Activated T-helper 2 cell treated with anti-CD3 and anti-CD28 coated beads, Interferon-gamma antibody, Interleukin-2, Interleukin-4, amounts not matched to agents 10 μg/mL and 5 μg/mL and 100 μg/mL, durations not matched to agents 14 hours and 24 hours and 36 hours (primary cell): ENCODE measurements at places on chromosomes 4 and X. TPM values are rescaled to one million over a fixed set of nuclear protein-coding genes. Genes with fewer than 3 reads are reported as not detected.

DNA sequence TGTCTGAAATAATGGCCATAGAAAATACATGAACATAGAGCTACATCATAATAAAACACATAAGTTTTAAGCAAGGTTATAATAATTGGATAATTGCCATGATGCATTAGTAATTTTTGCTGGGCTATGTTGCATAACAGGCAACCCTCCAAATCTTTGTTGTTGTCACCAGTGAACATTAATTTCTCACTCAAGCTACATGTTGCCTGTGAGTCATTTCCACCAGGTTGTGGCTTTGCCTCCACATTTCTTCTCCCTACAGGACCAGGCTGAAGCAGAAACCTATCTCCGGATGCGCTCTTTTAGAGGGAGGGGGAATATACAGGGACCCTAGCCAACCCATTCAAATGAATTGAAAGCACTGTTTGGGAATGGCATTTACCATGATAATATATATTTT is 347.7 kb downstream of the GABRG1 start:
- DNase-seq = no peak

- no peak for DNase-seq
Observed at GRCh38 chr4:135201081-135201480, 999.5 kb upstream of the PABPC4L start.

DNA sequence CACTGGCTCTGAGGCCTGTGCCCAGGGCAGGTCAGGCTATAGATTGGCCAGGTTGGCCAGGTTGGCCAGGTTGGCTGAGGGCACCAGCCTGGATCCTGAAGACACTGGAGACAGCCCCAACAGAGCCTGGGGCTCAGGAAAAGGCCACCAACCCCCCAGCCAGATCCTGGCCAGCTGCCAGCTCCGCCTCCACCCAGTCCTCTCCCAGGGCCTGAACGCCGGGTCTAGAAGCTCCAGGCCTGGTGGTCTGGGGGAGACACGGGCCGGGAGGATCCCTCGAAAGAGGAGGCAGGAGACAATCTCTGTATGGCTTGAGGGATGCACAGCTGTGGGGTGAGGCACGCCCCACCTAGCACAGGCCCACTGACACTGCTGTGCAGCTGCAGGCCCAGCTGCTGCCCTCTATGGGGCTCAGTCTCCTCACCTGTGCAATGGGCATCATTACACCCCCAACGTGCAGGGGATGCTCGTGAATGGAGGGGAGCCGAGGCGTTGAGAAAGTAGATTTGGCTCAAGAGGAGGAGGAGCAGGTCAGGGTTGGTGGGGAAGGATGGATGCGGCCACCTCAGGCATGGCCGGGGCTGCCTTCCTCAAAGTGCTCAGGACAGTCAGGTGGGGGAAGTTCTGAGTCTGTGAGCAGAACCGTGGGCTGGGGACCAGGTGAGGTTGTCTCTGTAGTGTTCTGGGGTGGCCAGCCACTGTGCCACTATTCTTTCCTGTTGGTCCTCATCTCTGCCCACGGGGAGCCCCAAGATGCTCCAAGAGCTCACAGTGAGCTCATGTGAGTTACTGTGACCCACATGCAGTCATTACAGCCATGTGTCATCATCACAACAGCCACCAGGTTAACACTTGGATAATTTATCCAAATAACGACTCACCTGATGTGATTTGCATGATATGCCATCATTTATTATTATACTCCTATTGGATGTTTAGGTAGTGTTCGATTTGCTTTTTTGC is 10.8 kb upstream of the GAGE10 start:
- DNase-seq = no peak

DNA sequence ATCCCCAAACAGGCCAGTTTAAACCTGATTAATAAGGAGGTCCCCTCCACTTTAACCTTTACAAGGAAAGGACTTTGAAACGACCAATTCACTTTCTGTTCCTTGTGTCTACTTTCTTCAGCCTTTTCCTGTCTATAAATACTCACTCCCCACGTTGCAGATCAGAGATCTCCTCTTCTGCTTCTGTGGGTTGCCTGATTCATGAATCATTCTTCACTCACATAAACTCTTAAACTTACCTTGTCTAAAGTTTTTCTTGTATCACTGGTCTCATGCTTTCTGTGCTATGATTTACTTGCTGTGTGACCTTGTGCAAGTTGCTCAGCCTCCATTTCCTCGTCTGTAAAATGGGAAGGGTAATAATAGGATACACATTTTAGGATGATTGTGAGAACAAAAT is 236.1 kb downstream of the QDPR start:
- DNase-seq = no peak

DNA sequence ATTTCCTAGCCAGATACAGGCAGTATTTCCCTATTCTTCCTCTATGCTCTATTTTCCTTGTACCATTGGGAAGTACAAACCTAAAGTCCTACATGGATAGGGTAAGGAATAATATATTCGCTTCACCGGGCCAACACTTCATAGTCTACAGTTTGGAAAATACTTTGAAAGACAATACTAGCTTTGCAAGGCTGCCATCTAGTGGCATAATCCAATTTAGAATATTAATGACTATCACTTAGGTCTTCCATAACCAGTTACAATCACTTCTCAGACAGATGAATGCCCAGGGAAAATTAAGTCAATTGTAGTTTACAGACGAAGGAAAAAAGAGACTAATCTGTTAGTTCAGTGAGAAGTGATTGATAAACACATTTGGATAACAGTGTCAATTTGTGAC is 141.0 kb upstream of the FAM47C start:
- DNase-seq = no peak

DNA sequence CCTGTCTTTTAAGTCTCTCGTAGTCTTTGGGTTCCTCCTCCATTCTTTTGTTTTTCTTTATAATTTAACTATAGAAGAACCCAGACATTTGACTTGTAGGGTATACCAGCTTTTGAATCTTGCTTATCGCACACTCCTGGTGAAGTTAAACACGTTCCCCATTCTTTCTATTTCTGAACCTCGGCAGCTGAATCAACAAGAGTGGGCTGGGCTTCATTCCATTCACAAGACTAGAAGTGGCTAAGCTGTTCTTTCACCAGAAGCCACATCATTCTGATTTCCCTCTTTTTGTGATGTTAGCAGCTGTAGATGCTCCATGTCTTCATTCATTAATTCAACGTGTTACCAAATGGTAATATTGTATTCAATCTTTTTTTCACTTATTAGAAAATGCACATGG is 167.9 kb downstream of the CORIN start:
- DNase-seq = no peak

GRCh38 chrX:13821738-13822137 is 4.8 kb upstream of the GPM6B start:
- no peak for DNase-seq

DNA sequence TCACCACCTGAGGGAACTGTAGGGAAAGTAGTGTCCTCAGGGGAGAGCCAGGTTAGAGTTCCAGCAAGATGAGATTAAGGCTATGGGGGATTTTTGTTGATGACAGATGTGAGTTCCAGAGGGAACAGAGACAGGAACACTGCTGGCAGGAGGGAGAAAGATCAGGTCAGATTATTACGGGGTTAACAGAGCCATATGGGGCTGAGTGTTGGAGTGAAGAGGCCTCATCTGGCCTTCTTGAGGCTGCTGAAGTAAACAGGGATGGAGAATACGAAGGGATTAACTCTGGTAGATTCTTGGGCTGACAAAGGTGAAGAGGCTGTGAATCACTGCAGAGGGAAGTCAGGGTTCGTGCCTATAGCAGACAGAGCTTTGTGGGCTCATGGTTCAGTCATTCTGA is 47.9 kb upstream of the POU4F2 start:
- DNase-seq = no peak

Gene SRPX
- not detected in 2 replicates for total RNA-seq

Gene PDGFC
- not detected in 2 replicates for total RNA-seq
